ENCODE measurements at places on chromosomes 13 and 19.

- no peak for DNase-seq
Observed at GRCh38 chr19:722553-723101, 13.9 kb downstream of the PALM start.

DNA sequence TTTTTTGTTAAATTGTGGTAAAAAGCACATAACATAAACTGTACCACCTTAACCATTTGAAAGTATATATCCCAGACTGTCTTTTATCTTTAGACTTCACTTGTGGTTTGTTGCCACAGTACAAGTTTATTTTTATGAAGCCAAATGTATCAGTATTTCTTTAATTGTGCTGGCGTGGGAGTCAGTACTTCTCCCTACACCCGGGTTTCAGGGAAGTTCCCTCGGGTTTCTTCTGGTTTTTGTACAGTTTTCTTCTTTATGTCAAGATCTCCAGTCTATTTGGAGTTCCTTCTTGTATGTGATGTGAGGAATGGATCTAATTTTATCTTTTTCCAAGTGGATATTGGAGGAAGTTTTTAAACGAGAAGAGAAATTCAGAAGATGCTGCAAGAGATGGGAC lies 20.5 kb downstream of the CCDC8 start:
- peak; percentile 56 for DNase-seq

DNA sequence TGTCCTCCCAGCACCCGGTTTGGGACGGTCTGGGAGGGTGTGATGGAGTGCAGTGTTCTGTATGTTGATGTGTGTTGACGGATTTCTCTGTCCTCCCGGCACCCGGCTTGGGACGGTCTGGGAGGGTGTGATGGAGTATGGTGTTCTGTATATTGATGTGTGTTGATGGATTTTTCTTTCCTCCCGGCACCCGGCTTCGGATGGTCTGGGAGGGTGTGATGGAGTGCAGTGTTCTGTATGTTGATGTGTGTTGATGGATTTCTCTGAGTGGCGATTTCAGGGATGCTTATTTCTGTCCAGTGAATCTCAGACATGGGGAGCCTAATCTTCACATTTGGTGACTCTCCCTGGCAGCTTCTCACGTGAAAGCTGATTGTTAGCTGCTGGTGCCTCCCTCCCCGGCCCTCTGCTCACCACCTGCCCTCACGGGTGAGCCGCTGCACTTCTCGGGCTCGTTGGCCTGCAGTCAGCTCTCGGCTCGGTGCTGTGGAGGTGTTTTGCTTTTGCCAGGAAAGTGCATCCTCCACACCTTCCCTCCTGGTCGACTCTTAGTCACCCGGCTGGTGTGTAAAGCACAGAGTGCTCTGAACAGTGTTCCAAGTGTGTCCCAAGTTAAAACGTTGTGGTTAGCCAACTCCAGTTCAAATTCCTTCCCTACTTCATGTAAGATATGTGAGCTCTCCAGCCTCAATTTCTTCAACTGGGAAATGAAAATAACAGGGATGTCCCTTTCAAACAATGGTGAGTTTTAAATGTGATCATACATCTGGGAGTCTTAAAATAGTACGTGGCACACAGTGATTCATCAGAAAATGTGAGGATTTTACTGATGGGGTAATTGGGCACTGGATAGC lies 54.6 kb downstream of the ATP11A start:
- DNase-seq, result no peak

GRCh38 chr13:109627649-109628048 lies 158.7 kb downstream of the IRS2 start:
- DNase-seq, result no peak

DNA sequence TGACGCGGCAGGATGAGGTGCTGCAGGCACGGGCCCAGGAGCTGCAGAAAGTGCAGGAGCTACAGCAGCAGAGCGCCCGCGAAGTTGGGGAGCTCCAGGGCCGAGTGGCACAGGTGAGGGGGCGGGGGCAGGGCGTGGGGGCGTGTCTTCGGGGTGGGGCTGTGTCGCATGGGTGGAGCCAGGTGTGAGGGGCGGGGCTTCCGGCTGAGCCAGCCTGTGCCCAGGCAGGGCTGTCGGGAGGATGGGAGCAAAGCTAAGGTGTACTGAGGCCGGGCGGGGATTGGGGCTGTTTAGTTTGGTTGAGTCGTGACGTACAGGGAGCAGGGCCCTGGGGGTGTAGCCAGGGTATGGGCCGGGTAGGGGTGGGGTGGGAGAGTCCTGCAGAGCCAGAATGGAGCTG lies 62.3 kb downstream of the KCNC3 start:
- DNase-seq, result no peak

DNA sequence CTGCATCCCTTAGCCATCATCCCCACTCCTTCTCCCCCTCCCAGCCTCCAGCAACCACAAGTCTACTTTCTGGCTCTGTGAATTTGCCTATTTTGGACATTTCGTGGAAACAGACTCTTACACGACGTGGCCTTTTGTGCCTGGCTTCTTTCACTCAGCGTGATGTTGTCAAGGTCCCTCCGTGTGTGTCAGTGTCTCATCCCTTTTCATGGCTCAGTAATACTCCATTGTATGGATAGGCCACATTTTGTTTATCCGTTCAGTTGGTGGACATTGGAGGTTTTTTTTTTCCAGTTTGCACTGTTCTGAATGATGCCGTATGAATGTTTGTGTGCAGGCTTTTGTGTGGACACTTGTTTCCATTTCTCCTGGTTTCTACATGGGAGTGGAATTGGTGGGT lies 38.0 kb downstream of the BICRA start:
- DNase-seq, result no peak
